ENCODE measurements at places on chromosomes 16 and 17.

- DNase-seq, result no peak
Observed at GRCh38 chr16:5019775-5020174, 14.0 kb downstream of the NAGPA start.

DNA sequence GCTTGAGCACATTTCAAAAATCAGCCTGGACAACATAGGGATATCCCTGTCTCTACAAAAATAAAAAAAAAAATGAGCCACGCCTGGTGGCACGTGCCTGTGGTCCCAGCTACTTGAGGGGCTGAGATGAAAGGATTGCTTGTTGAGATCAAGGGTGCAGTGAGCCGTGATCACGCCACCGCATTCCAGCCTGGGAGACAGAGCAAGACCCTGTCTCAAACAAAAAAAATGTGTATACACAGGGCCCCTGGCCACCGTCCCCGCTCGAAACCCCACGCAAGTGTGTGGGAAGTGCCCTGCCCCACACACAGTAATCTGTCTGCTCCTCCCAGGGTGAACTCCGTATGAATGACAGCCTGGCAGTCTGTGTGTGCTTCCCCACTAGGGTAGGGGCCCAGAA is 93.0 kb upstream of the RPL38 start:
- no peak for DNase-seq

- no peak for DNase-seq
Observed at GRCh38 chr17:36736201-36737156, 135.1 kb downstream of the MRM1 start.

- DNase-seq, result no peak
Observed at GRCh38 chr16:26569793-26570192, 496.9 kb upstream of the C16orf82 start.

DNA sequence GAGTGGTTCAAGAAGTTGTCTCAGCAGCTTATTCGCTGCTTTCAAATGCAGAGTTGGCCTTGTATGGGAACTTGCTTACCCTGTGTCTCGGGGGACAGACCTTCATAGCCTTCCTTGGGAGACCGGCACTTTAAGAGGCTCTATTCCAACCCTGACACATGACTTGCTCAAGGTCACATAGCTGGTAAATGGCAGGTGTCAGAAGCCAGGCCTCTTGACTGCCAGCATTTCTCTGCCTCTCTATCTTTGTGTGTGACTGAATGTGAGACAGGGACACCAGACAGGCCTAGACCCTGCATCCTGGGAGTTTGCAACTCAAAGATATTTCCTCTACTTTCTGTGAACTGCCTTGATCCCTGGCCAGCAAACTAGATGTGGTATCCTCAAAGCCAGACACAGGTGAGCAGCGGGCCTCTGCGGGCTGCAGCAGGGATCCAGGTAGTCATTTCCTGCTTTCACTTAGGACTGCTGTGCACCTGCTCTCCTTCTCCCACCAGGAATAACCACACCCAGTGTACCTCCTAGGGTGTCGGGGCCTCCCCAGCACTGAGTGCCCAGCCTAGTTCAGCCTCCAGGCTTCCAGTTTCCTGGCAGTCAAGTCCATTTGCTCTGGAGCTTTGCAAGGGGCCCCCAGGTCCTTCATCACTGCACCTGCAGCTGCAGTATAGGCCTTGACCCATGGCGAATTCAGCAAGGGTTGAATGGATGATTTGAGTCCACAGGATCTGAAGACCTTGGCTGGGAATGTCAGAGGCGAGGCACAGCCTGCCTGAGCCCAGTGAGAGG is 116.6 kb upstream of the TNRC6C start:
- DNase-seq, result no peak

DNA sequence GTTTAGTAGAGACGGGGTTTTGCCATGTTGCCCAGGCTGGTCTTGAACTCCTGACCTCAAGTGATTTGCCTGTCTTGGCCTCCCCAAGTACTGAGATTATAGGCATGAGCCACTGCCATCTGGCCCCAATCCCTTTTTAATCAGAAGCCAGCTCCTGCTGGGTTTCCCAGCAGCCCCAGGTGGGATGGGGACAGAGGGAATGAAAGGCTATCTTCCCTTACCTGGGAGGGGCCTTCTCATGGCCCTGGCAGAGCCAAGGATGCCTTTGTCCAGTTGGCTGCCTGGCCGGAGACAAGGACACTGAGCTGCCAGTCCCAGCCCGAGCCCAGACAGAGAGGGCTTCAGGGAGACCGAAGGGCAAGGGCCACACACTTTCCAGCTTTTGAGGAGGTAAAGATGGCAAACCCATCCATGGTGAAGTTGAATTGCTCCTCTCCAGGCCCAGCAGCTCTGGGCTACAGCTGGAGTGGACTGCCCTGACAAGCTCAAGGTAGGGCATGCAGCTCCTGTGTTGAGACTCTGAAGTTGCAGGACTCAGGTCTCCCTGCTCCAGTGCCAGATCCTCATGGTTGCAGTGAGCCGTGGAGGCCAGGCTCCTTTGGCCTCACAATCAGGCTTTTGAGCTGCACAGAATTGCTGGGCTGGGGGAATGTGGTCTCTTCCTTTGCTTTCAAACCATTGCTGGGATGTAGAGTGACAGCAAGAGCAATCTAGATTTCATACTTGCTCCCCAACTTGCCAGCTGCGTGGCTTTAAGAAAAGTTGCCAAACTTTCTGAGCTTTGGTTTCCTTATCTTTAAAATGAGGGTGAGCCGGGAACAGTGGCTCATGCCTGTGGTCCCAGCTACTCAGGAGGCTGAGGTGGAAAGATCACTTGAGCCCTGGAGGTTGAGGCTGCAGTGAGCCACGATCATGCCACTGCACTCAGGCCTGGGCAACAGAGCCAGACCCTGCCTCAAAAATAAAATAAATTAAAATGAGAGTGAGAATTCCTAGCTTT is 44.5 kb upstream of the IL34 start:
- no peak for DNase-seq

DNA sequence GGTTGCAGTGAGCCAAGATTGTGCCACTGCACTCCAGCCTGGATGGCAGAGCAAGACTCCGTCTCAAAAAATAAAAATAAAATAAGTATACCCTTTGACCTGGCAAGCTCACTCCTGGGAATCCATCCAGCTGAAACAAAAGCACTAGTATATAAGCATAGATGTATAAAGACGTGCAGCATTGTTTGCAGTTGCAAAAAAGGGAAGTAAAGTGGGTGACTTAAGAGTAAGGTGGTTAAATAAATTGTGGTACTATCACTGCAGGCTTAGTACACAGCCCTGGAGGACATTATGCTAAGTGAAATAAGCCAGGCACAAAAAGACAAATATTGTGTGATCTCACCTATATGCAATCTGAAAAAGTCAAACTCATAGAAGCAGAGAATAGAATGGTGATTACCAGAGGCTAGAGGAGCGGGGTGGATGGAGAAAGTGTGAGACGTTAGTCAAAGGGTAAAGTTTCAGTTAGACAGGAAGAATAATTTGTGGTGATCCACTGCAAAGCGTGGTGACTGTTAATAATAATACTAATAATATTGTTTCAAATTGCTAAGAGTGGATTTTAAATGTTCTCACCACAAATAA is 113.0 kb downstream of the MYO1D start:
- no peak for DNase-seq
